Karpas-422 (cell line): ENCODE measurements at places on chromosomes 2 and 18. TPM values are rescaled to one million over a fixed set of nuclear protein-coding genes. Genes with fewer than 3 reads are reported as not detected.

Gene AQP12B
- not detected in 2 replicates for total RNA-seq

Gene RNF181
- 332 and 398 TPM in 2 replicates for total RNA-seq

Gene TMEM37
- total RNA-seq: not detected in 2 replicates

Gene TIMM21
- total RNA-seq: 59.3 and 82.4 TPM in 2 replicates

Gene INHA
- total RNA-seq: not detected in 2 replicates

Gene NAT8
- total RNA-seq: not detected in 2 replicates

Gene FEV
- total RNA-seq: not detected in 2 replicates

Gene GALNT3
- total RNA-seq: 0.94 and 3.0 TPM in 2 replicates

Gene RAB6C
- total RNA-seq: 0.52 and 1.5 TPM in 2 replicates

Gene LYG2
- not detected in 2 replicates for total RNA-seq

Gene GAD1
- total RNA-seq: 7.1 and 7.7 TPM in 2 replicates

Gene NPHP1
- 1.5 and 3.2 TPM in 2 replicates for total RNA-seq
